Activated B cell treated with CpG ODN at 0.5 μM for 24 hours (primary cell): ENCODE measurements at places on chromosomes 3 and 15.

DNA sequence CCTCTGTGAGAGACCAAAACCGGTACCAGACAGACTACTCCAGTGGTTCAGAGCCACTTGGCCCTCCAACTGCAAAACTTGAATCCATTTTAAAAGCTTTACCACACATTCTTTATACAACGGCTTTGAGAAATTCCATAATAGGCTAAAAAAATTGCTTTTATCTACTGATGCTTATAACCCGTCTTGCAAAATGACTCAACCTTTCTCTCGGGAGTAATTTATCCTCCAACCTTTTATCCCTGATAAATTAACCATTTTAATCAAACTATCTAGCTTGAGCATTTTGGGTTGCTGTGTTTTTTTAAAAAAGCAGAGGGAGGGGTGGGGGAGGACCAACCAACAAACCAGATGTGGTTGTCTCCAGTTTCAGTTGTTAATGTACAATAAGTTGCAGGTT lies 275.7 kb upstream of the LRTM1 start:
- DNase-seq, result no peak

DNA sequence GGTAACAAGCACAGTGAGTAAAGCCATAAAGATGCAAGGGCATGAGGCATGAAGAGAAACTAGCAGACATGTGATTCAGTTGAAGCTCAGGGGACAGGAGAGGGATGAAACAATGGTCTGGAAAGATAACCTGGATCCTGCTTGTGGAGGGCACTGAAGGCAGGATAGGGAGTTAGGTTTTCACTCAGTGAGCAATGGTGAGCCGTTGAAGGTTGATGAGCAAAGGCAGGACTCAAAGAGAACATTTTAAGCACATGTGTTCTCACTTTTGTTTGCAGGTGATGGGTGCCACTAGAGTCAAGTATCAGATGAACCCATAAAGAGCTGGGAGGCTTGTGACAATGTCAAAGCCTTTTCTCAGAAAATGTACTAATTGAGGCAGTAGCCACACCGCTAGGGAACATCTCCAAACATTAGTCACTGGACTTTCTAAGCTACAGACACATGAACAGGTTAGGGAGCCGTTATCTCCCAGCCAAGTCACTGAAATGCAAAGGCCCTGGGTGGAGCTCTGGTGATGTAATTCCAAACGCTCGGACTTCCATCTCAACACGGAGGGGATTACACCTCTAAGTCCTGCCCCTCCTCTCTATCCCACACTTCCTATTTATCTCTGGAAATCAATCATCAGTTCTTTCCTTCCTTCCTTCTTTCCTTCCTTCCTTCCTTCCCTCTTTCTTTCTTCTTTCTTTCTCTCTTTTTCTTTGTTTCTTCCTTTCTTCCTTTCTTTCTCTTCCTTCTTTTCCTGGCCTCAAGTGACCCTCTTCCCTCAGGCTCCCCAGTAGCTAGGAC lies 22.7 kb downstream of the KLHL6 start:
- DNase-seq, result no peak

DNA sequence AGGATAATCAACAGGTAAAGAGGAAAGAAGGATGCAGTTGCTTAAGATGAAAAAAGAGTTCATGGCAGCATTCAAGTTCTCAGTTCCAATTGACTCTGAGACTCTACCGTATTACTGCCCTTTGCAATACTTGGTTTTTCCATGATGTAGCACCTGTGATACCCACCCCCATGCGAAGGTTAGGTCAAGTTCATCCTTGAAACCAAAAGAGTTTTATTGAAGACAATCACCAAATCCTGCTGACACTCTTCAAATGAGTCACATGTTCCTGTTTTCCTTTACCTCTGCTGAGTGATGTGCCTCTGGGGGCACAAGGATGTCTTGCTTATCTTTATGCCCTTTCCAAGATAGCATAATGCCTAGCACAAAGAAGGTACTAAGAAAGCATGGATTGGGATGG lies 111.3 kb upstream of the SLC7A14 start:
- no peak for DNase-seq

GRCh38 chr3:177464392-177465256 lies 267.3 kb upstream of the TBL1XR1 start:
- no peak for DNase-seq

DNA sequence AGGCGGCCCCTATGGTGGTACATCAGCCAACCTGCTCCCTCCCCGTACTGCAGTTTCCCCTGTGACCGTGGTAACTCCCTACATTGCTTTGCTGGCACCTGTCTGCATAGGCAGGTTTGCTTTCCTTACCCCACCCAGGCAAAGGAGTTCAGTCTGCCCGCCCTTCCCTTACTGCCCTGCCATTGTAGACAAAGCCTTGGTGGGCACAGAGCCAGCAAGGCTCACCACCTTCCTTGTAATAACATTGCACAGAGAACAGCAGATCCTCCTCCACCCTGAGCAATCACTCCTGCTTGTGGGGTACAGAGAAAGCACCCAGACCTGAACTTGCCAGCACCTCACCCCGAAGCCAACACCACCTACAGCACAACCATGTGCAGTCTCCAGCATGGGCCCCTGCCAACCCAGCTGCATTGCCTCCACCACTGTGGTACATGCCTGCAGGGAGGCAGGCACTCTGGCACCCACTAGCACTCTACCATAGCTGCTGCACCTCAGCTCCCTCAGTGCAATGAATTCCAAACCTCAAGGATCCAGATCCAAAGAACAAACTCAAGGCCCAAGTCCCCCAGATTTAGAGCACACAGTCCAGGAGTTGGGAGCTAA lies 192.7 kb upstream of the KCNMB2 start:
- DNase-seq, result no peak

GRCh38 chr3:46098319-46098761 lies 71.1 kb upstream of the XCR1 start:
- DNase-seq, result no peak

- DNase-seq, result no peak
Measured at GRCh38 chr3:13535905-13536304, 13.0 kb upstream of the FBLN2 start.

DNA sequence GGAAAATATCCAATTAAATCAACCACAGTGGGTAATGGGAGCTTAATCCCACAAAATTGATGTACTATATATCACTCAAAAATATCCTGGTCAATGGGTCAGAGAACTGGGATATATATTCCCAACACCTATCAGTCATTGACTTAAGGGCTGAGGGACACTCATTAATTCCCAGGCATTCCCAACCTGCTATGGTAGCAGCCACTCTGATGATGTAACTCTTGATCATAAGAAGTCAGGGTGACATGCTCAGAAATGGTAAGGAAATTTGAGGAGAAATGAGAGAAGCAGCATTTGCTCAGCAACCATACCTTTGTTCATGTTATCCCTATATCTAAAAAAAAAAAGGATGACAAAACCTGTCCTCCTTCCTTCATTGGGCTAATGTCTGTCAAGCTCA lies 3.1 kb upstream of the PLOD2 start:
- no peak for DNase-seq

- no peak for DNase-seq
Measured at GRCh38 chr15:24761704-24762302, 86.2 kb downstream of the NPAP1 start.

DNA sequence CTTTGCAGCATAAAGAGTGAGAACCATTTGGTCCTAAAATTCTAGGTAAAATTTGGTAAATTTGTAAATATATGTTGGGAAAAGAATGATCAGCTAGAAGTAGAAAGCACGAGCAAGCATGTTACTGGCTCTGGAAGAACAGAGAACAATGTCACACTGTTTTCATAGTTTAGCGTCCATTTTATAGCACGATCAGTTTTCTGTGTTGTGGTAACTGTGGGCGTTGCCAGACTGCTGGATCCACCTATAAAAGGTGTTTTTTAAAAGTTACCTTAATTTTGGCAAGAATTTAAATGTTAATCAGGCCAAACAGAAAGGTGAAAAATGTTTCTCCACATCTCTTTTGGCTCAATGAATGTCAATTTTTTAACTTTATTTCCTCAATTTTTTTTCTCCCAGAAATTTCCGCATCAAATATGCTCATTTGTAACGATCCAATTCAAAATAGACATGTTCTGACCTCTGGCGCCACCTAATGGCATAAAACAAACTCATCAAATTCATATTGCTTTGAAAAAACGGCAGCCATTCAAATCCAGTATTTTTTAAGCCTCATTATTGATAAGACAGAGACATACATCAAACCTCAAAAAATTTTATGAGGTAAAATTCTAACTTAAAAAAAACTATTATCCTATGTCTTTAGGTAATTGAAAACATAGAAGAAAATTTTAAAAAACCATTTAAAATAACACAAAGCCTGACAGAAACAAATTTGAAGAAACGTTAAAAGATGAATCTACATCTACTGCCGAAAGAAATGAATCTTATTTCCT lies 5.5 kb upstream of the GP5 start:
- DNase-seq, result no peak

GRCh38 chr15:49163678-49164077 lies 6.4 kb upstream of the GALK2 start:
- no peak for DNase-seq

GRCh38 chr3:178690571-178690970 lies 154.3 kb downstream of the KCNMB2 start:
- DNase-seq, result no peak

DNA sequence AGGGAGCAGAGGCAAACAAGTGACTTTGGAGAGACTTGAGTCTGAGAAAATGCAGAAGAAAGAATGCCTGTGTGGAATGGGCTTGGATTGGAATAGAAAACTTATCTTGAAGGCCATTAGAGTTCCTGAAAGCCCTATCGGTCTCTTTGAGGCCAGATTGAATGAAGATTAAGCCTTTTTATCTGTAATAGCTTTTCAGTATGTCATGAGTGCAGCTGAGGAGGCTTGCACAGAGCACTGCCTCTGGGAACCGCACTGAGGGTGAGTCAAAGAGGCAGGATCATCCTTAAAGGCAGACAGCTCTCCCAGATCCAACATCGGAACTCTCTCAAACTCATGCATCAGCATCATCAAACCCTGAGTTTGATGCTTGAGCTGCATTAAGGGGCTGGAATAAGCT lies 515.2 kb downstream of the NTRK3 start:
- no peak for DNase-seq

GRCh38 chr3:40911264-40911663 lies 288.0 kb upstream of the CTNNB1 start:
- DNase-seq, result no peak

DNA sequence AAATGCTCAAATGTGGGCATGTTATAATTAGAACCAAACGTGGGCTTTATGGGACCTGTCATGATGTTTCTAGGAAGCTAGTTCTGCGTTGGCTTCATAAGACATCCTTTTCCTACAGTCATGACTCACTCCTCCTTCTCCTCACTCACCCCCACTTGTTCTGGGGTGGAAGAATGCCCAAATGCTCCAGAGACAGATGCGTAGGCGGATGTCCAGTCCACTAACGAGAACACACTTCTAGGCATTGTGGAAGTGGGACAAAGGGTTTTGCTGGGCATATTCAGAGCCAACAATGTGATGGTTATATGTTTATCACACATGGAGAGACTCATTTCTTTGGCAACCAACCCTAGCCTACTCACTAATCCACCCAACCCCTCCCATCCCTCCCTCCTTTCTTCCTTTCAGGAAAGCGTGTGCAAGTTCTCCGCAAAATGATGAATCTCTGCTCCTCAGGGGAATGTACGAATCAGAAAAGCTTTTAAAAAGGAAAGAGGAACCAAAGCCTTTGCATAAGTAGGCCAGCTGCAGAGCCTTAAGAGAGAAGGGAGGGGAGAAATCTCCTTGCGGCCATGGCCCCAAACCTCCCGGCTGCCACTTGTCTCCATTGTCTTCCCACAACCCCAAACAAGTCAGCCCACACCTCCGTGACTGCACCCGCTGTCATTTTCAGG lies 123.0 kb upstream of the SPRED1 start:
- DNase-seq, result no peak

DNA sequence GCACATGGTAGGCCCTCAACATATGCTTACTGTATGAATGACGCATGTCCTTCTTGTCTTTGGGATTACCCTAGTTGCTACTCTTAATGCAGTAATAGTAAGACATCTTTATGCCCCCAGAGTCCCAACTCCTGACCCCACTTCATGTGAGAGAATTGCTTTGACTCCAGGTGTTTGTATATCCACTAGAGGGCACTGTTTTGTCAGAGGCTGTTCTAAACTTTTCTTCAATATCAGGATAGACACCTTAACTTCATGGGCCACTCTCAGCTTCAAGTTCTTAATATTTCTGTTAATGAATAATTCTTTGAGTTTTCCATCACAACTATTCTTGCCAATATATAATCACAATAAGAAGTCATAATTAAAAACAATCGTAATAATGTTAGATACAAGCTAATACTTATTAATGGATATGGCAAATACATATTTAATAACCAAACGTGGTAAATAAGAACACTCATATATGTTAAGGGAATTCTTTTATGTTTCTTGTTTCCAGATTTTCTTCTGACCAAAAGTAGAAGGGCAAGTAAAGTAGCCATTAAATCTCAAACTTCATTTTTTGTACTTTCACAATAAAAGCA lies 337.2 kb upstream of the DNAJC19 start:
- DNase-seq, result no peak

DNA sequence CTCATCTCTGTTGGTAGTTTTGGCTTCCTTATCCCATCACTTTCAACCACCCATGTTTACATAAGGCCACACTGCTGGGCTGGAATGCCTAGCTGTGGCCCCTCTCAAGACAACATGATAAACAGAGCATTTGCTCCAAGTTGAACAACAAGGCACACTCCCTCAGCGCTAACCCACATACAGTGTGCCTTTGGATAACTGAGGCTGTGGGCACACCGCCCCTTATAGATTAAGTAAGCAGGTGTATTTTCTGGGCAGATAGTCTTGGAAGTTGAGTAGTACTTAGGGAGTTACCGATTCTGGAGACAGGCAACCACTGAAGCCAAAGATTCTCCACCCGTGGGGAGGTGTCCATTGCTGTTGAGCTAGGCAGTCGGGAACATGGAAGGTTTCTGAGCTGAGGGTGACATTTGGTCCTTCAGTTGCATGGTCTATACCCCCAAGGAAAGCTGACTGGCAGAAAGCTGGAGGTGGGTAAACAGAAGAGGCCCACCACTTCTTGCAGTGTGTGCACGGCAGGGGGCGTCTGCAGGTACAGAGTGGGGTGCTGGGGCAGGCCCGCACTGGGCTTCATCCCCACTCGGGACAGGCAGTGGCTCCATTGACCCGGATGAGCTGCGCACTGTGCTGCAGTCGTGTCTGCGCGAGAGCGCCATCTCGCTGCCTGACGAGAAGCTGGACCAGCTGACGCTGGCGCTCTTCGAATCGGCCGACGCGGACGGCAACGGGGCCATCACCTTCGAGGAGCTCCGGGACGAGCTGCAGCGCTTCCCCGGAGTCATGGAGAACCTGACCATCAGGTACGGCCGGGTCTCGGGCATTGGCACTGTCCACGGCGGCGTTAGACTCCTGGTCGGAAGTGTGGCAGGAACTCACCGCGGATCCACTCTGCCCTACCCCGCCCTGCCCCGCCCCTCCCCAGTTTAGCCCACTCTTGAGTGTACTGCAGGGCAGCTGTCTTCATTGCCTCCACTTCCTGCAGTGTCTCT lies 16.8 kb downstream of the NOX5 start:
- no peak for DNase-seq
